ENCODE measurements at places on chromosomes 16 and 17.
A peak's percentile ranks its signal among the peaks of the same experiment; 100 is the strongest.

- DNase-seq: no peak
Observed at GRCh38 chr16:1794908-1795666, 1.6 kb upstream of the IGFALS start.

- no peak for DNase-seq
Observed at GRCh38 chr17:9948928-9949327, 43.9 kb upstream of the RCVRN start.

DNA sequence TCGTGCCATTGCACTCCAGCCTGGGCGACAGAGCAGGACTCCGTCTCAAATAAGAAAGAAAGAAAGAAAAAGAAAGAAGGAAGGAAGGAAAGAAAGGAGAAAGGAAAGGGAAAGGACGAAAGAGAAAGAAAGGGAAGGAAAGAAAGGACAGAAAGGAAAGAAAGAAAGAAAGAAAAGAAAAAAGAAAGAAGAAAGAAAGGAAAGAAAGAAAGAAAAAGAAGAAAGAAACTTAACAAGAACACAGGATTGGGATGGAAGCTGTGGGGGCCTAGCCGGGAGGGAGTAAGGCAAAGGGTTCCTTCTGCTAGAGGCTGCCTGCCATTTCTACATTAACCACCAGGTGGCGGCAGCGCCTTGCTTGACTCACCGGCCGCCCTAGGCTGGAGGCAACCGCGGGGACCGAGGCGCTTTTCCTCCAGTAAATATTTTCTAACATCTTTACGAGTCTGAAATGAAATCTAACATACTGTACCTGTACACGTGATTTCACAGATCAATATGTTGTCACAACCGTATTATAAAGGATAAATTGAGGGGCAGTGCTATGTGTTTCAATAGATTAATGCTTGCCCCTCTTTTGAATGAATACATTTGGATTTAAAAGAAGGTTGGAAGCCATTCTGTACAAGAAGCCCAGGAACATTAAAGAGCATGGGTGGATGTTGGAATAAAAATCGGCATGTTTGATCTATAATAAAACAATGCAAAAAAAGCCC is 6.1 kb downstream of the GJD3 start:
- peak; percentile 53 for DNase-seq

- no peak for DNase-seq
Observed at GRCh38 chr17:21174713-21175112, 39.2 kb downstream of the TMEM11 start.

DNA sequence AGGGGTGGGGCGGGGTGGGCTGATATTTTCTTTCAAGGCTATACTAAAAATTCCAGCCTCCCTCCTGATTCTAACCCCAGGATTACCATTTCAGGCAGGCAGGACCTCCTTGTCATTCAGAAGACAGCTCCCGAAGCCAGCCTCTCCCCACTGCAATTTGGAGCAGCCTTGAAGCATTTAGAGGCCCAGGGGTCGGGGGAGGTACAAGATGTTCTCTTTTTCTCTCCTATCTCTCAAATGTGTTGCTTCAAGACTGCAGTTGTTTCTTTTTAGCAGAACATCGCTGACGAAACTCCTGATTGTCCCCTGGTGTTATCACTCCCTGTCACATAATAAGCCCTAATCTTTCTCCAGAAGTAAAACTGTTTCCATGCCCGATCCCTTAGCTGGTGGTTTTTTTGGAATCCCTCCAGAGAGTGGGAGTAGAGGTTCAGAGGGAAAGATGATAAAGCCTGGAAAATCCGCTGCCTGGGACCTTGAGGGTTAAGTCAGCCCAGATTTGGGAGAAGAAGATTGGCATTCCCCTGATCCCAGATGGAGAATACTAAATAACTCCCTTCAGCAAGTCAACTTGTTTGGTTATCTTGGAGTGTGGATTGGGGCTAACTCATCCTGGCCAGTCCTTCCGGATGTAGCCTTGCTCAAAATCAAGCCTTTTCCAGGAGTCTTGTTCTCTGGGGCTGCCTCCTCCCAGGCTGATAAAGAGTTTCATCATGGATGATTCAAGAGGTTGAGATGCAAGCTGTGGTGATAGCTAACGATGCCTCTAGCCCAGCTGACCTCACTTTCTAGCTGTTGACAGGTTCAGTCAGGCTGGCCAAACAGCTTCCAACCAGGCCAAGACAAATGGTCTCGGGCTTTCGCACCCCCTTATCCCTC is 71.3 kb downstream of the SOX9 start:
- DNase-seq: peak; percentile 68
